Dorsolateral prefrontal cortex (tissue), 122 donors: ENCODE measurements at places on chromosomes 3 and 15.
A peak's percentile ranks its signal among the peaks of the same experiment; 100 is the strongest.

DNA sequence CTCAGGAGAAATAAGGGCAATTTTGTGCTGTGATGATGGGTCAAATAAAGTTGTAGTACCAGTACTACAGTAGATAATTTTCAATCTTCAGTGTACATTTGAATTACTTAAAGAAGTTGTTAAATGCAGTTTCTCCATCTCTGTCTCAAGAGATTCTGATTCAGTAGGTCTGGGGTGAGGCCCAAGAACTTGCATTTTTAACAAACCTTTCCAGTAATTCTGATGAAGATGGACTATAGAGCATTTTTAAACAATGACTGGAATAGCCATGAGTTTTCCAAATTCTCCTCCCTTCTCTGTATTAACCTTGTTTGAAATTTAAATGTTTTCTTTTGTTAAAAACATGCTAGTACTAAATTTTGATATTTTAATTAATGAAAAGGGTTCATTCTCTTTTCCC is 127.0 kb upstream of the CD96 start:
- no peak for DNase-seq

- DNase-seq: no peak
Observed at GRCh38 chr3:113285226-113285625, 73.9 kb downstream of the BOC start.

DNA sequence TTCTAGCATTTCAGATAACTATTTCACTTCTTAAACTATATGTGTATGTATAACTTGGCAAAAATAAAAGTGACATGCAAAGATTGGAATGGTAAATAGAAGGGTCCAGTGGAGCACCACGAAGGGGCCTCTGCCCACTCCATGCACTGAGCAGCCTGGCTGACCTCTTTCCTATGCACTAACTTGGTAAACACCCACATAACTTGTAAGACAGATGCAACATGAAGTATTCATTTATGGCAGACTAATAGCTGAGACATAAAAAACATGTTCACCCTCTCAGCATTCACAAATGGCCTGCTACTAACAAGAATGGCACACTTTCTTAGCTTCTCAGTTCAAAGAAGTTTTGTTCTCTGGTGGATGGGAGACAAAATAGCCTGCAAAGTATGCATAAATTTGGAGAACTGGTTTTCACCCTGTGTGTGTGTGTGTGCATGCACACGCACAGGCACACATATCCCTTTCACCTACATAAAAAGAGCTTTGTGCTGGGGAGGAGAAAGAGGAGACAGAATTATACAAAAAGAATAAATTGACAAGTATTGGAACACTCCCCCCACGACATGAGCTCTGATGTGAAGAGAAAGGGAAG is 26.5 kb upstream of the RYK start:
- DNase-seq: no peak

DNA sequence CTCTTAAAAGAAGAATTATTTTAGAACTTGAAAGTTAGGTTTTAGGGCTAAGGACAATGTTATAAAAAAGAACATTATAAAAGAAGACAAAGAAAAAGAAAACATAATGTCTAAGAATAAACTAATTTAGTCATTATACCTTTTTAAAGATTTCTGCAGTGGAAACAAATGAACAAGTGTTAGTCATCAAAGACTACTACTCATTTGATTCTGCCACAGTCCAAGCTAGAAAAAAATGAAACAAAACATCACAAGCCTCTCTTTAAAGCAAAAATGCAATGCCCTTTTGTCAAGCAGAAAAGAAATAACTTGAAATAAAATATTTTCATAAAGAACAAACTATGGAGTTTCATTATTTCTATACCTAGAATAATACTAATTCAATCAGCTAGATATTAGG is 102.0 kb downstream of the TBC1D5 start:
- DNase-seq: no peak

GRCh38 chr3:196397941-196398340 is 34.3 kb downstream of the UBXN7 start:
- no peak for DNase-seq

GRCh38 chr3:12115849-12116248 is 42.9 kb downstream of the TIMP4 start:
- DNase-seq: no peak

- DNase-seq: no peak
Observed at GRCh38 chr15:52579852-52580251, 11.0 kb upstream of the ARPP19 start.

- no peak for DNase-seq
Observed at GRCh38 chr3:12990306-12990705, 82.9 kb downstream of the IQSEC1 start.

DNA sequence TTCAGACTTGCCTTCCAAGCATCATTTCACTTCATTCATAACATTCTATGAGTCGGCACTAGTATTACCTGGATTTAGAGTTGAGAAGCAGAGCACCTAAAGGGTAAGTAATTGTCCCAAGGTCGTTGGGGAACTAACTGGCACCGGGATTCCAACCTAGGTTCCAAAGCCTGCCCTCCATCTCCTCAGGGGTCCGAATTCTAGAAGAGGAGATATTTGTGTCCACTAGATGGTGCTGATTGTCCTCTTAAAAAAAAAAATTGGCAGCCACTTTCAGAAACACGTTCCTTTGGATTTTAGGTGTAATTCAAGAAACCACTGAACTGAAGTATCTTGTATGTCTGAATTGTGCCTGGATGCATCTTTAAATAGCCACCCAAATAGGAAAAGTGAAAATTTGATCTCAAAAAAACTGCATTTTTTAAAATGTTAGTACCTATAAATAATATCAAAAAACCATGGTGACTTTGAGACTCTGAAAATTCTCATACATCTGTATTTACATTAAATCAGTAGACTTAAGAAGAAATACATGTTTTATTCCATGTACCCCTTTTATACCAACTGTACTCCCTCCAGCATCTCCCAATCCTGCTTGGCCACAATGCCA is 3.9 kb upstream of the FSIP1 start:
- peak; percentile 27 for DNase-seq

GRCh38 chr3:37808656-37809055 is 53.0 kb upstream of the CTDSPL start:
- DNase-seq: no peak

GRCh38 chr3:195240939-195241338 is 30.0 kb downstream of the XXYLT1 start:
- peak; percentile 2 for DNase-seq

DNA sequence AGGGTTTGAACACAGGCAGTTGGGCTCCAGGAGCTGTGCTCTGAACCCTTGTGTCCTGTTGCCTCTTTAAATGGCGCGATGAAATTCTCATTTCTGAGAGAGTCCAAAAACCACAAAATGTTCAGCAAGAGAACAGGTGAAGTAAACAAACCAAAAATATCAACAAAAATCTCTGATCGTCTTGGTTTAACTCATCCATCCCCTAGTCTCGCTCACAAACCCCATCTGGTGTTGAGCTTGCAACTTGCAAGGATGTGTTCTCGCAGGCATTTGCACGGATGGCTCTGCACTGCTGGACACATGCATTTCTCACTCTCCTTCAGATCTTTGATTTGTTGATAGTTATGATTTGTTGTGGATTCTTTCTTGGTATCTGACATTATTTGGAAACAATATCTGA is 31.1 kb downstream of the FAH start:
- no peak for DNase-seq

GRCh38 chr3:140023616-140024530 is 88.9 kb downstream of the CLSTN2 start:
- peak; percentile 75 for DNase-seq

DNA sequence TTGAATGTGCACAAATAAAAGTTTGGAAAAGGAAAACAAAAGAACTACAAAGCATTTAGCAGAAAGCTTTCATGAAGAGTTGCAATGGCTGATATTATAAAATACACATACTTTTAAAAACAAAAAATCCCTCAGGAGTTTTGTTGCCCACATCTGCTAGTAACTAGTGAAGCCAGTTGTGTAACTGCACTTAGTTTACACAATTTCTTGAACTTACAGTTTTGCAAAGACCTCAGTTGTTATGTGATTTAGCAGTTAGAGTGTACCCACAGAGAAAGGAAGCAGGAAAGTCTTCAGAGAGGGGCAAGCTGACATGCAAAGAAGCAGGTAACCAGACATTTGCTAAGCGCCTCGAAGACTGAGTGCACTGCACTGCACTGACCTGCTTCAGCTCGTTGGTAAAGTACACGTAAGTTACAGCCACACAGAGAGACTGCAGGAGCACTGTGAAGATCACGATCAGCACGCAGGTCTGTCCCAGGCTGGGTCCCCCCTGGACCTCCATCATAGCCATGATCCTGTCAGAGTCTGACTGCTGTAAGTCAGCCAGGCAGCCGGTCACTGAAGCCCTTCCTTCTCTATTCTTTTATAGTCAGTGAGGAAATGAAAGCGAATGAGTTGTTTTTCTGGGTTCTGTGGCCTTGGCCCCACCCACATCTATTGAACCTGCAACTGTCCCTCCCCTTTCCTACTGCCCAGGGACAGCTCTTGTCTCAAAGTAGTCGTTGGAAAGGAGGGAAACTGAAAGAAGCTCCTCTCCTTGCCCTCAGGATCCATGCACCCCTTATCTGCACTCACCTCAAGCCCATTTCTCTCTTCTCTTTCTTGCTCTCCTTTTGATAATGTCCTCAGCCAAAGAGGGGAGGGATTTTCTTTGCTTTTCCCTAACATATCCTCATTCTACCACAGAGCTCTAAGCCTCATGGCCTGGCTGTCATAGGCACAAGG is at the start of gene TNFSF10:
TSS of gene TNFSF10 (minus strand) at position 560 of the 948 bp plus-strand sequence. CDS start at position 514, 46 bp downstream.
- no peak for DNase-seq

GRCh38 chr15:91867581-91868026 is 14.1 kb downstream of the SLCO3A1 start:
- peak; percentile 27 for DNase-seq

DNA sequence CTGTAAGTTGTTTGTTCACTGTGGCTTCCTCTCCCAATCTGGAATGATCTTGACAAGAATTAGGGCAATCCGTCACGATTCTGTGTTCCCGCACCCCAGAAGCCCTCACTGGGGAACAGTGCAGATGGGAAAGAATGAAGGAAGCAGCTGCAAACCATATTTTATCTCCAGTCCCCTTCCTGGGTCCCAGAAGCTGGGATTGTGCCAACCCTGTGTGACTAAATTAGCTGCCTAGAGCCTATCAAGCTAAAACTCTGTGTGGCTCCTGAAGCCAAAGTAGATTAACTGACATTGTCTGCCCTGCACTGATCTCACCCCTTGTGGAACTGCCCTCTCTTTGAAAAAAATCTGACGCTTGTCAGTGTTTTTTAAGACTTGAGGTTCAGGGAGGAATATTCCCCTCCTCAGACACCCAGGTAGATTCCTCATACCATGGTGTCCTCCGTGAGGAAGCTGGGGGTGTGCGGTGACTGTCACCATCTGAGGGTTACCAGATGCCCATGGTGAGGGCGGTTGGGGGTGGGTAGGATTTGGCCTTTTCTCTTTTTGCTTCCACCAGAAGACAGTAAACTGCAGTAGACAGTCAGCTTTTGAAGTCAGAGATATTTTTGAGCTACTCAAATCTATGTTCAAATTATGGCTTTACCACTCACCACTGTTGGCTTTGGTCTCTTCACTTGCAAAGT is 358.3 kb upstream of the TPM1 start:
- DNase-seq: no peak

- no peak for DNase-seq
Observed at GRCh38 chr15:36571301-36571700, 8.1 kb upstream of the CDIN1 start.

- no peak for DNase-seq
Observed at GRCh38 chr3:28286595-28286994, 45.2 kb downstream of the CMC1 start.

DNA sequence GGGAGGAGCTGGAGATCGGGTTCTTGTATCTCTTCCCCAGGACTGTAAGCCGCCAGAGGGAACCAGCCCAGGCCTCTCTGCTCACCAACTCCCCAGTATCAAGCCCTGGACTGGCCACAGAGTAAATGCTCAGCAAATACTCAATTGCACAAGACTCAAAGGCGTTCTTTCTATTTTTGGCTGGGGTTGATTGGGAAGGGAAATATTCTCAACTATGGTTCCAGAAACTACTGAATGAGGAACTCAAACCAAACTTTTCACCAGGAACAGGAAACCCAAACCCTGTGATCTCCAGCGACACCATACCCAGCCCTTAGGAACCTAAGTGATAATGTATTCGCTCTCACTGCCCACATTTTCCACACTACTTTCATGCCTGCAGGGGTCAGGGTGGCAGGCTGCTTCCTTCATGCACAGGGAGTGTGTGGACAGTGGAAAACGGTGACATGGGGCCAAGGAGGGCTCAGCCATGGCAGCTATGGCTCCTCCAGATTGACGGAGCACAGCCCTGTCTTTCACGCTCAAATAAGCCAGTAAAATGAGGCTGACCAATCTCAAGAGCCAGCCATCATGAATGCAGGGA is 124.7 kb upstream of the RAD18 start:
- DNase-seq: no peak

DNA sequence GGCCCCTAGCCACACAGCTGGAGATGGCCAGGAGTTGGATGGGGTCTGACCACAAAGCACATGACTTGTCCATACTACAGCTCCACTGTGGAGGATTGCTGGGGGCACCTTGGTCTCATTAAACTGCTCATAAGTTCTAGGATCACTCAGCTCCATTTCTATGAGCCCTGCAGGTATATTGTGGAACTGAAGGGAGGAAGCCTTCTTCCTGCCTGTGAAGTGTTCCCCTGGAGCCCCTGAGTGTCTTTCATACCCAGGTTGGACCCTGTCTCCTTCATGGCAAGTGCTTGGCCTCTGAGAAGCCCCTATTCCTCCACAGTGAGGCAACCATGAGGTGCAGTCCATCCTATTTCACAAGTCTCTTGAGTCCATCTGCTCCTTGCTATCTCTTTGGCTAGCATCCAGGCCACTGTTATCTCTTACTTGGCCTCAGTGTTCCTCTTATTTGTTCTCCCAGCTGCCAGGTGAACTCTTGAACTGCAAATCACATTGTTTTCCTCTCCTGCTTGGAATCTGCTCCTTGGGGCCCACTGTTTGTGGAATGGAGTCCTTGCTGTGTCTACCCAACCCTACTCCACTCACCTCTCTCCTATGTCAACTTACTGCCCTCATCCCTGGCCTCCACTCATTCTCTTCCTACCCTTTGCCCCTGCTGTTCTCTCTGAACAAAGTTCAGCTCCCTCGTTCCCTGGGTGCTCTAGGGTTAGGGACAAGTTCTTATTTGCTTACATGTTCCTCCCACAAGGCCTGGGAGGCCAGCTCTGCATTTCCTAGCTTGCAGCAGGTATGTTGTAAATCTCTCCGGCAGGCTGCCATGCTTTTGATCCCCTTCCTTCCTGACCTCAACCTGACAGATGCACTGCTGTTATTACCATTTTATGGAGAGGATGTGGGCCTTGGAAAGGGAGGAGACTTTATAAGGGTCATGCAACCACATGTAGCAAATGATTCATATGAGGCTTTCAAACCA is 1.2 kb downstream of the ACOX2 start:
- no peak for DNase-seq

DNA sequence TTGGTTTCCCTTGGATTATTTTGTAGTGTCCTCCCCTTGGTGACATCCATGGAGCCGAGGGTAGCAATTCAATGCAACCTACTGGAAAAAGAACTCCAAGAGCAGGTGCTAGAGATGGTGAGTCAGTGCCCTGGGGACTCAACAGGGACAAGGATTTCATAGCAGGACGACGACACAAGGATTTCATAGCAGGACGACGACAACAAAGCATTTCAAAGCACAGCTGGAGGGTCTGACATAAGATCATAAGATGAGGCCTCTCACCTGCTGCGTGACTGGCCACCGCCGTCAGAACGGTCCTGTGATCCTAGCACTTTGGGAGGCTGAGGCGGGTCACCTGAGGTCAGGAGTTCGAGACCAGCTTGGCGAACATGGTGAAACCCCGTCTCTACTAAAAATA is 22.5 kb downstream of the NRROS start:
- no peak for DNase-seq

GRCh38 chr15:78492872-78493271 is 14.5 kb upstream of the HYKK start:
- DNase-seq: no peak

- DNase-seq: no peak
Observed at GRCh38 chr3:48945891-48946549, 27.4 kb downstream of the ARIH2 start.
